ENCODE measurements at places on chromosomes 2 and 18. TPM values are rescaled to one million over a fixed set of nuclear protein-coding genes. Genes with fewer than 3 reads are reported as not detected.

Gene SP9
- not detected for total RNA-seq

Gene CAMKMT
- total RNA-seq = 1.7 TPM

Gene ARHGAP25
- total RNA-seq = 24.9 TPM

Gene FAP
- total RNA-seq = 50.0 TPM

Gene MBD5
- 12.1 TPM for total RNA-seq

Gene PLB1
- 1.6 TPM for total RNA-seq

DNA sequence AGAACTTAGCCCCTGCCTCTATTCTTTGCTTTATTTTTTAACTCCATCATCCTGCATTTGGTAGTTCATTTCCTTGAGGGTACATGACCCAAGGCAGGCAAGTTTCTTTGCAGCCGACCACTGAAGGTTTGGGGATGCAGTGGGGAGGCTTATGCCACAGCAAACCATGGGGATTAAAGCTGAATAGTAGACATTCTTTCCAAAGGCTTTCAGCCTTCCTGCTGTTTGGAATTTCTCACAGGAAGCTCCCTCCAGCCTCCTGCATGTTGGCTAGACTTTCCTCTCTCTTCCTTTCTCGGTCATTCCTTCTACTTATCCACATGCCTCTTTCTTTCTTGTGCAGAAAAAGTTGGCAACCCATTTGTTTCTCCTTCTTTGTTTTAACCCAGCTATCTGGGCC lies 77.3 kb downstream of the SOCS6 start:
- no peak for DNase-seq

DNA sequence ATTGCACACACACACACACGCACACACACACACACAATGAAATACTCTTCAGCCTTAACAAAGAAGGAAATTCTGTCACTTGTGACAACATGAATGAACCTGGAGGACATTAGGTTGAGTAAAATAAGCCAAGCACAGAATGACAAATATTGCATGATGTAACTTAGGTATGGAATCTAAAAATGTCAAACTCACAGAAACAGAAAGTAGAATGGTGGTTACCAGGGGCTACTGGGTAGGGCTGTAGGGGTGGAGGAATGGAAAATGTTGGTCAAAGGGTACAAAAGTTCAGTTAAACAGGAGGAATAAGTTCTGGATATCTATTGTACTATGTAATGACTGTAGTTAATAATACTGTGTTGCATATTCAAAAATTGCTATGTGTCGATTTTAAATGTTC lies 29.5 kb downstream of the SCN2A start:
- no peak for DNase-seq

GRCh38 chr2:118613737-118614136 lies 233.7 kb downstream of the EN1 start:
- no peak for DNase-seq

GRCh38 chr18:45111502-45111848 lies 430.8 kb downstream of the SETBP1 start:
- DNase-seq = no peak

DNA sequence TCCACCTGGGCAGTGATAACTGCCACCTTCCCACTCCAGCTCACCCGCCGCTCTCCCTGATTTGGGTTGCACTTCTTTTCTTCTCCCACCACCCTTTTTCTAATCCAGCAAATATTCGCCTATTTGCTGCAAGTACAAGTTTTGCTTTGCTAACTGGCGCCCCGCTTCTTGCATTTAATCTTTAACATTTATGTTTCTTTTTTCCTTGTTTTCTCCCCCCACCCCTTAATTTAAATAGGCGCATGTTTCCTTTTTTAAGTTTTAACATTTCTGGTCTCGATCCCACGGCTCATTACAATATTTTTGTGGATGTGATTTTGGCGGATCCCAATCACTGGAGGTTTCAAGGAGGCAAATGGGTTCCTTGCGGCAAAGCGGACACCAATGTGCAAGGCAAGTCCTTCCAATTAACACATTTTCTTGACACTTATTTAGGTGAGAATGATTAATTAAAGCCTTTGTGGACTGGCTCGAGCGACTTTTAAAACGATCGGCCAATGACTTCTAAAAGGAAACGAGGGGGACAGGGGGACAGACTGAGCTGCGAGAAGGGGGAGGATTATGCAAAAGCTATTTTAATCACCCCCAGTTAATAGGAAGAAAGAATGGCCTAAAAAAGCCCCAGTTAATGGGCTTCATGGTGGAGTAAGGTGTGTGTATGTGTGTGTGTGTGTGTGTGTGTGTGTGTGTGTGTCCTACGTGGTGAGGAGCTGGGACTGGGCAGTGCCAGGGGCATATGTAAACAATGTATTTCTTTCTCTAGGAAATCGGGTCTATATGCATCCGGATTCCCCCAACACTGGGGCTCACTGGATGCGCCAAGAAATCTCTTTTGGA lies 1.6 kb downstream of the TBR1 start:
- DNase-seq = no peak

DNA sequence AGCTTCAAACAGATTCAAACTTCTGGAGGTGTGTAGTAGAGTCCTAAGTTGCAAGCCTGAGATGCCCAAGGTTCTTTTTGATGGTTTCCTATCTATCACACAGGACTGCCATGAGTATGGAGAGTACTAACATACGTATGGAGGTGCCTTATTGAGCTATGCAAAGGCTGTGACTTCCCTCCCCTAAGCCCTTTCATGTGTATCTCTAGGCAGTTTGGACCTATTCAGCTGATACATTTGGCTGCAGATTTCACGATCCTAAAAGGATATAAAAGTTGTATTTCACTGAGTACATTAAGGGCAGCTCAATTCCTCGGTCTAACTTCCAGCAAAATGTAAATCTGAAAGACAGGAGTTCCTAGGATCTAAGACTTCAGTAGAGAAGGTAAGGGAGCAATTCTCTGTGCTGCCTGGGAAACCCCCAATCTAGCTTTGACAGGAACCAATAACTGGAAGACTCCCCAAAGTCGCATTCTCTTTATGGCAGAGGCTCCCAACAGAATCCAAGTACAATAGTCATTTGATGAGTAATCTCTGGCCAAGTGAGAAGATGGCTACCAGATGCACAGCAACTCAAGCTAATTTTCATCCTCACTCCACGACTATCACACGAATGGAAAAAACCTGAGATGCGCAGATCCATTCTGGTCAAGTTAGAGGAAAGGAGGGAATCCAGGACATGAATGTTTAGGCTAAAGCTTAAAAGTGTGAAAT lies 83.8 kb downstream of the ATL2 start:
- DNase-seq = no peak

GRCh38 chr18:6782861-6783260 lies 53.3 kb downstream of the ARHGAP28 start:
- no peak for DNase-seq

- DNase-seq = no peak
Observed at GRCh38 chr18:44556296-44556695, 124.4 kb upstream of the SETBP1 start.

- DNase-seq = no peak
Observed at GRCh38 chr2:100257939-100258338, 64.4 kb downstream of the LONRF2 start.

Measured in glomerular endothelial cell (primary cell).